Hematopoietic multipotent progenitor cell (in vitro differentiated cells): ENCODE measurements at places on chromosomes 3 and 15.
A peak's percentile ranks its signal among the peaks of the same experiment; 100 is the strongest.

DNA sequence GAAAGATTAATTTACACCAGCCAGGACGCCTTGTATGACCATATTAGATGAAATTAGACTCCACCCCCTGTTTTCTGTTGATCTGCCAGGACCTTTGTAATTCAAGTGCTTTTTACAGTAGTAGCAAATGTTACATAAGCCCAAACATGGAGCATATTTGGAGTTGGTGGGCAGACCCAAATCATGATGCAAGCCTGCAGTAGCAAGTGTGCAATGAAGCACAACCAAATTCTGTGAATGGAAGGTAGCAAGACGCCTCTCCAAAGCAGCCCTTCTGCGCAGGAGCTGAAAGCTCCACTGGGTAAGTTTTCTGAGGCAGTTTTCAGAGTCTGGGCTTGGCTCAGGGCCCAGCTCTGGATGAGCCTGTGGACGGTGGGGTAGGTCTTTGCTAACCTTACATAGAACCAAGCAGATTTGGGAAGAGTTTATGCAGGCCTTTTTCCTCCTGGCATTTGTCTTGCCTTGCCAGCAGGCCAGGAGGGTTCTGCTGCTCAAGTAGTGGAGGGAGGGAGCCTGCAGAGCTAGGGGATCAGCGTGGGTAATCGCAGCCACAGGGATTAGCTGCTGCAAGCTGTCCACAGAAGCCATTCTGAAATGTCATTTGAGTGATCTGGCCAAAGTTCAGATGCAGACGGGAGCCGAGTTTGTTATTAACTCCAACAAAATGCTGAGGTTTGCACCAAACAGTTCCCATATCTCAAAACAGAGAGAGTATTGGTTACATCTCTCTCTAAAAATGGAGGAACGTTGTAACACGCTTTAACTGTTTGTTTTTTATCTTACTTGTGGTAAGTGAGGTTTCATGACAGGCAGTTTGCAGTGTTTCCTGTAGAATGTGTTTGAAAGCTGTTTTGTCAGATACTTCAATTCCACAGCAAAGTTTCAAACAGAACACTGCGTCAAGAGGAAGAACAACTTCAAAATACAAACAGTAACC is 55.4 kb downstream of the PSMD6 start:
- DNase-seq: peak; percentile 52

GRCh38 chr3:51670053-51670822 is 814 bp upstream of the TEX264 start:
- no peak for DNase-seq

GRCh38 chr15:35319354-35319753 is 226.6 kb downstream of the DPH6 start:
- no peak for DNase-seq

DNA sequence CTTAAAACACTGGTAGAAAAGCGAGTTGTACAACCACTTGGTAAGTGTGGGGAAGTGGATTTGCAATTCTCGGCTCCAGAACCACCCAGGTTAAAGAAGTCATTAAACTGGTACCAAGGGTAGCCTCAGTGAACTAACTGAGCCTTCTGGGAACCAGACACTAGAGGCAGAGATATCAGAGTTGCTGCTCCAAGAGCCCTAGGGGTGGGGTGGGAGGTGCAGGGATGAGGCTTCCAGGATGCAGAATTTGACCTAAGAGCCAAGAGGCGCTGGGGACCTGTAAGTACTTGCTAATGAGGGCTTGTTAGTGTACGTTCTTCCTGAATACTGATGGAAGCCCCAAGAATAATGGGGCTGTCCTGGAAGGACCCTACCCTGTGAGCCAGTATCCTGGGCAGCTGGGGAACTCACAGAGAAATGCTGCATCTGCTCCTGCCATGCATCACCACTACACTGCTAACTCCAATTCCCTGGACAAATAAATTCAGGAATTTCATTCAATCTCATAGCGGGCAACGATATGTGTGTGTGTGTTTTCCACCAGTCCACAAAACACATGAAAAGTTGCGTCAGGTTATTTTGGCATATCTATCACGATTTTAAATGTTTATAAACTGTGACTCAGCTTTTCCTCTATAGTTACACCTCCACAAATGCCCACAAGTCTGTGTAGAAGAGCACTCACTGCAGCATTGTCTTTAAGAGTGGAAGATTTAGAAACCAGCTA is 23.8 kb downstream of the STIMATE start:
- DNase-seq: no peak

- DNase-seq: no peak
Observed at GRCh38 chr15:70023769-70024491, 73.8 kb downstream of the TLE3 start.

DNA sequence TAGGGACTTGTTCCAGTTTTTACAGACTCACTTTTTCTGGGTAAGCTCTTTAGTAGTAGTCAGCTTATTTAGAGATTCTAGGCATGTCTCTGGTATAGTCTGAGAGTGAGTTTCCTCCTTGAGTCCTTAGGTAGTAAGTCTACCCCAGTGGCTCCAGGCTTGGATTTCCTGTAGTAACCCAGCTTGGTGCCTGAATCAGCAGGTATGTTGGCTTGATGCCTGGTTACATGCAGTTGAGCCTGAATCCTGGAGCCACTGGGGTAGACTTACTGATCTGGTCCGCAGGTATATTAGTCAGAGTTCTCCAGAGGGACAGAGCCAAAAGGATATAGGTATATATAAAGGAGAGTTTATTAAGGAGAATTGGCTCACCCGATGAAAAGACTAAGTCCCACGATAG is 85.8 kb upstream of the RBMS3 start:
- DNase-seq: no peak

- DNase-seq: no peak
Observed at GRCh38 chr15:96891046-96891445, 560.5 kb downstream of the NR2F2 start.

- DNase-seq: no peak
Observed at GRCh38 chr3:46407970-46408369, 911 bp downstream of the CCRL2 start.

GRCh38 chr3:168968609-168969008 is 694.9 kb downstream of the MECOM start:
- no peak for DNase-seq

- no peak for DNase-seq
Observed at GRCh38 chr15:36359286-36359685, 220.1 kb upstream of the CDIN1 start.

DNA sequence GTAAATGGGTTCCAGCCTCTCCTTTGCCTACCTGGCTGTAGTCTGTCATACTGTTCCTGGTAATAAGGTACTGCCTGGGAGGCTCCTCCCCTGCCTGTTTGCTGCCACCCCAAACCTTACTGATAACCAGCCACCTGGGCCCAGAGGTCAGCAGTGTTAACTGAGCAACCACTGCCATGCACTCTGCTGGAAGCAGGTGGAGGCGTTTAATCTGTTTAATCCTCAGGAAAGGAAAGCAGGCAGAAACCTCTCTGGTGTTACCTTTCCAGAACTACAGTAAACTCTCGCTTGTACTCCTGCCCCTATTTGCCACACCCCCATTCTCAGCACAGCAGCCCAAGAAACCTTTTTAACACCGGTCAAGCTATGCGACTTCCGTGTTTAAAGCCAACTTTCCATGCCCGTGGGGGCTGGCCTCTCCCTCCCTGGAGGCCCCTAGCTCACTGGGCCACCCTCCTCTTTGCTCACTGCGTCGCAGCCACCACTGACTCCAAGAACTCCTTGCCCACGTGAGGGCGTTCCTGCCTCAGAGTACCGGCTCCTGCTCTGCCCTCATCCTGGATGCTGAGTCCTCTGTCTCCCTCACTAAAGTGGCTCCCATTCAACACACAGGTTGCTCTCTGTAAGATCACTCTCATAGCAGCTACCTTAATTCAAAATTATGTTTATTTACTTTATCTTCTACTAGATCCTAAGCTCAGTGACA is 8.3 kb downstream of the BDH1 start:
- DNase-seq: no peak

- DNase-seq: no peak
Observed at GRCh38 chr3:15262021-15262420, 56.0 kb downstream of the CAPN7 start.

DNA sequence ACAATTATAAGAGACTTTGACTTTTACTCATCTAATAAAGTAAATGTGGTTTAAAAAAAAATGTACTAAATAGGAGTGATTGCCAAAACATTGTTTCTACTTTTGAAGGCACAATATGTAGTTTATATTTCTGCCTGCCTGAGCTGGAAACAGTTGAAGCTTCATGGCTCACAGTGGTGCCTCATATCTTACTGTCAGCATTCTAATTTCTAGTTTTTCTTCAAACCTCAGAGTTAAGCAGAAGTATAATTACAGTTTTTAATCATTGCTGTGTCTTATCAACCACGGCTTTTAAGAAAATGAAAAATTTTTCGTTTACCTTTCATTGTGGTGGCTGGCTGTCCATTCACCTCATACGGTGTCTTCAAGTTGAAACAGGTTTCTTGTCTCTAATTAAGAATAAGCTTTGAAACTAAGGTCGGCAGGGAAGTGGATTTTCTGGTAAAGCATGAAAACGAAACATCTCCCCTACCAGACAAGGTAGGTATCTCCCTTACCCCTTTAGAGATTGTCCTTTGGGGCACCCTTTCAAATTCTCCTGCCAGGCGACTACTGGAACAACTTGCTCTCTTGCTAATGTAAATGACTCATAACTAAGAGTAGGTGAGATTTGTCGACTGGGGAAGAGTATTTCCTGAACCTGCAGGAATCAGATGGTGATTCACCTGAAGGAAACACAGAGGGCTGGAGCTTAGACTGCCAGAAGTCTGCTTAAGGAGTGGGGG is at the start of gene GPR87:
TSS of gene GPR87 (minus strand) at position 554 of the 725 bp plus-strand sequence. CDS start 16,720 bp downstream, outside the sequence.
- no peak for DNase-seq

GRCh38 chr3:43481375-43481774 is 140.4 kb downstream of the ANO10 start:
- DNase-seq: no peak

- DNase-seq: no peak
Observed at GRCh38 chr3:16665282-16665741, 60.1 kb upstream of the DAZL start.

DNA sequence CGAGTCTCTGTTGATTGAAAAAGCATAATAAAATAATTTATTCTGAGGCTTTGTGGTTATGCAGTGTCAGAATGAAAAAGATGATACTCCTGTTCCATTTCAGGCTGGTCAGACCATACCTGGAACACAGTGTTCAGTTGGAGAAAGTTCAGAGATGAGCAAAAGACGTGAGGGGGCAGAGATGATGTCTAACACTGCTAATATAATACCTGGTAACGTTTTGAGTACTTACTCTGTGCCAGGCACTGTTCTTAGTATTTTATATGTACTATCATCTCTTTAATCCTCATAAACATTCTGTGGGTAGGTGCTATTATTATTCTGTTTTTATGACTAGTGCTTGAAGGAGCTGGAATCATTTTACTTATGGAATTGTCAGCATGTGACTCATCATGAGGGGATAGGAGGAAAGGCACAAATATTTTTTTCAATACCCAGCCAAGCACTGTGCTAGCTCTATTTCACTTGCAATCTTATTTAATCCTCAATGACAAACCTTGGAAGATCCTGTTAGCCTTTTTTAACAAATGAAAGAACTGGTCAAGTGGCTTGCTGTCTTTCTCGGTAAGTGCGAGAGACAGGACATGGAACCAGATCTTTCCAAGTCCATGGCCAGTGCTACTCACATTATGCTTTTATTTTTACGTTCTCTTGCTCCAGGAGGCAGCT is 31.8 kb downstream of the IQGAP1 start:
- DNase-seq: no peak

- DNase-seq: no peak
Observed at GRCh38 chr15:48221885-48222284, 15.8 kb downstream of the SLC12A1 start.

GRCh38 chr3:119428538-119428937 is 34.9 kb downstream of the TMEM39A start:
- DNase-seq: no peak

DNA sequence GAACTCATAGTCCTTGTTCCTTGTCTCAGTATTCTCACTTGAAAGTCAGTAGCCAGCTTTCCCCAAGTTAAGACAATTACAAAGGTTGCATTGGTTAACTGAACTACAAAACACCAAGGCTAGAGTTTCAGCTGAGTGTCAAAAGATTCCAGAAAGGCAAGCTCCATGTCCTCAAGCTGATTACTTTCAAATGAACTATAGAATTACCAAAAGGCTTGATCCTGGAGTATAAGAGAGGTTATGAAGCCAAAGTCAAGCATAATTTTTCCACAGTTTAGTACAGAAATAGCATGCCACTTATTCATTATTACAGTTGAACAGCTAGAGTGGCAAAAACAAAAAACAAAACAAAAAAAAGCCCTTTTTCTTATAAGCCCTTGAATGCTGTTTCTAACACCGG is 51.9 kb downstream of the ZBTB20 start:
- no peak for DNase-seq

GRCh38 chr3:38549957-38550840 is 54.1 kb downstream of the EXOG start:
- DNase-seq: no peak

- no peak for DNase-seq
Observed at GRCh38 chr3:196341137-196341536, 2.9 kb upstream of the TM4SF19 start.

DNA sequence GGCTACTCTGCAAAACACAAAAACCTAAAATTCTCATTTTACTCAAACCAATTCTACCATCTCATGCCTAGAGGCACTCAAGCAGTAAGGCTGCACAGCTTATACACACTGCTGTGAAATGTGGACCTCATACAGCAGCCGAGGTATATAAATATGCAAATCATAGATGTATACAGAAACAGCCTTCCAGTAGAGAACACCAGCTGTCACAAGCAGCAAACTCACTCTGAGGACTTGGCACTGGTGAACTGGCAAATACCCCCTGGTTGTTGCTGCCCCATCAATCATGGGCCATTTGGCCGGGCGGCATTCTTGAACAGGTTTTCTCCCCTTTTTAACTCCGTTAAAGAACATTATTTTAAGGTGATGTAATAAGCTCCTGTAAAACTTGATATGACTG is 378.0 kb downstream of the LSAMP start:
- no peak for DNase-seq

DNA sequence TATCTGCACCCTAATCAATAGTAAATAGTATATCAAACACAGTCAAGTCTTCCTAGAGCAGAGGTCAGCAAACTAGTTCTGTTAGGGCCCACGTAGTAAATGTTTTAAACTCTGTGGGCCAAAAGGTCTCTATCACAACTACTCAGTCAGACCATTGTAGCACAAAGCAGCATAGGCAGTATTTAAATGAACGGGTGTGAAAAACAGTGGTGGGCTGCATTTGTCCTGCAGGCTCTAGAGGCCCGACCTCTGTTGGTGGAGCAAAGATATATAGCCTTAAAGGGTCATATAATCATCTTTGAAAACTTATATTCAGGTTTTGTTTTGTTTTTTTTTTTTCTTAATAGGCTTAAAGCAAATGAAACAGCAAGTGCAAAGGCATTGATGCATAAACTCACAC is 326.4 kb upstream of the TRIM42 start:
- DNase-seq: no peak

- no peak for DNase-seq
Observed at GRCh38 chr3:14933820-14934425, 13.5 kb upstream of the NR2C2 start.

GRCh38 chr3:187291512-187292132 is at the start of gene MASP1:
Gene MASP1 (minus strand): TSS chr3:187291737. CDS start chr3:187291632, 105 bp downstream.
- DNase-seq: no peak

- no peak for DNase-seq
Observed at GRCh38 chr3:136465296-136465695, 215.2 kb downstream of the PCCB start.
